Cerebellar cortex (tissue), 1 donor: ENCODE measurements at places on chromosomes 12 and 14.

DNA sequence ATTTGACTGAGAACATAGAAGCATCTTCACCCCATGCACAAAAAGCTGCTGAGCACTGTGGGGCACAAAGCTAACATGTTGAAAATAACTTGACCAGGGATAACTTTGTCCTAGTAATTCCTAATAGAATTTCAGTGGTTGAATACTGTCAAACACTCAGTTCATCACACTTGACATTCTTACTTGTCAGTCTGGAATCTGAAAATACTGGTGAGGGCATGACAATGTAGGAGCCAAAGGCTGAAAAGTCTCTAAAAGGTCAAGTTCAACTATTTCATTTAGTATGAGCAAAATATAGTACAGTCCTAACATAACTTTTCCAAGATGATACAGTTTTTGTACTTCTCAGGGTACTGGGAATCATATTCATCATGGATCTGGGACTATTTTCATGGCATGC, 504.4 kb upstream of the LMO3 start:
- no peak for DNase-seq

GRCh38 chr12:71661977-71662530, 1.6 kb downstream of the ZFC3H1 start:
- DNase-seq = no peak

- DNase-seq = no peak
These were observed 29.1 kb upstream of the KCNK10 start for GRCh38 chr14:88351966-88352691.

- no peak for DNase-seq
These were observed 165.7 kb downstream of the SRGAP1 start for GRCh38 chr12:64010069-64010686.

DNA sequence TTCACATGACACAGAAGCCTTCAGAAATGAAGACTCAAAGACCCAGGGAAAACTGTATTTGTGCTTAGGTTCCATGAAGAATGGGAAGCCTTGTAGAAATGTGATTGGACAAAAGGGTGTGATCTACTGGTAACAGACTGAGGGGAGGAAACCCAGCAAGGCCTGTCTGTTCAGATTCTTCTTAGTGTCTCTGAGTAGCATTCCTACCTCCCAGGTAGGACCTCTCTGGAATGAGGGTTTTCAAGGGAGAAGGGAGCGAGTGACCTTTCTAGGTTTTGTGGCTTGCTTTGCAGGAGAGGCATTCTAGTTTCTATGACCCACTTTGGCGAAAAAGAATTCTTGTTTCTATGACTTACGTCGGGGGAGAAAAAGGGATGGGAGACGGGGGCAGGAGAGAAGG, 401.7 kb downstream of the DPF3 start:
- no peak for DNase-seq

GRCh38 chr12:118467641-118468305, 91.4 kb downstream of the SUDS3 start:
- DNase-seq = no peak

DNA sequence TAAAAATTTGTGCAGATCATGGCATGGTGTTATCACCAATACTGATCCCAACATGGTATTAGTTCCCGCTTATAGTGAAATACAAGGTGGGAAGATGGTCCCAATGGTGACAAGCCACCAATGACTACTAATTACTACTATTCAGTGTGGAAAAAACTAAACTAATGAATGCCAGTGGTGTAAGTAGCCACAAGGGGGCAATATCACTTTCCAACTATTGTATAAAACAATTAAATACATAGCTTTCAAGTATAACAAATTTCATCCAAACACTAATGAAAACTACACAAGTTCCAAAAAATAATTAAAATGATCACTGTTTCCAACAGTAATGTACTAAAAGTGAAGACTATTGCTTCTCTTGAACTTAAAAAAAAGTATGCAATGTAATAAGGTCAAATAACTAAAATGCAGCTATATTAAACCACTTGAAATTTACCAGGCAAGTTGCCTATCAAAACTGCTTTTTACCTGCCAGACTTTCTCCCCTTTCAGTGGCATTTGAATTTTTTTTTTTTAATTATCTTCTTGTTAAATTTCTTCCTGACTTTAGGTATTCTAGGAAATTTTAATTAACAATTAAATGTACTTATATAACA, 58.0 kb downstream of the PAPLN start:
- DNase-seq = peak; percentile 73

GRCh38 chr12:18479256-18479655, 217.9 kb downstream of the PIK3C2G start:
- no peak for DNase-seq

GRCh38 chr12:60935981-60936761, 1324.0 kb upstream of the USP15 start:
- no peak for DNase-seq

- peak; percentile 18 for DNase-seq
These were observed 27.8 kb downstream of the AACS start for GRCh38 chr12:125092872-125093680.

- no peak for DNase-seq
These were observed 10.8 kb downstream of the NAV3 start for GRCh38 chr12:77841521-77841920.

DNA sequence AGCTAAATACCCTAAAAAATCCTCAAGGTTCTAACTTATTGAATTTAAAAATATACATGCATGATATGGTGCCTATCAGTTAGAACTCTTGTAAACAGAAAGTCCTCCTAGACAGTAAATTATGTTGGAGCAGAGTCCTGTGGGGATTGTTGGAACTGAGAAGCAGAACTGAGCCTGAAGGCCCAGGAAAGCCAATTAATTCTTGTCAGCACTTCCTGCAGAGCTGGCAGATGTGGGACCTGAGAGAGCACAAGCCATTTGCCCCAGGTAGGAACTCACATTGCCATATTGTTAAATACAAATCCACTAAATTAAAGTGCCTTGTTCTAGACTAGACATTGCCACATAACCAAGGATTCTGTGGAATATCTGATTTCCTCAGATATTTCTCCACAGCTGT, 117.1 kb downstream of the RTN1 start:
- DNase-seq = peak; percentile 28

DNA sequence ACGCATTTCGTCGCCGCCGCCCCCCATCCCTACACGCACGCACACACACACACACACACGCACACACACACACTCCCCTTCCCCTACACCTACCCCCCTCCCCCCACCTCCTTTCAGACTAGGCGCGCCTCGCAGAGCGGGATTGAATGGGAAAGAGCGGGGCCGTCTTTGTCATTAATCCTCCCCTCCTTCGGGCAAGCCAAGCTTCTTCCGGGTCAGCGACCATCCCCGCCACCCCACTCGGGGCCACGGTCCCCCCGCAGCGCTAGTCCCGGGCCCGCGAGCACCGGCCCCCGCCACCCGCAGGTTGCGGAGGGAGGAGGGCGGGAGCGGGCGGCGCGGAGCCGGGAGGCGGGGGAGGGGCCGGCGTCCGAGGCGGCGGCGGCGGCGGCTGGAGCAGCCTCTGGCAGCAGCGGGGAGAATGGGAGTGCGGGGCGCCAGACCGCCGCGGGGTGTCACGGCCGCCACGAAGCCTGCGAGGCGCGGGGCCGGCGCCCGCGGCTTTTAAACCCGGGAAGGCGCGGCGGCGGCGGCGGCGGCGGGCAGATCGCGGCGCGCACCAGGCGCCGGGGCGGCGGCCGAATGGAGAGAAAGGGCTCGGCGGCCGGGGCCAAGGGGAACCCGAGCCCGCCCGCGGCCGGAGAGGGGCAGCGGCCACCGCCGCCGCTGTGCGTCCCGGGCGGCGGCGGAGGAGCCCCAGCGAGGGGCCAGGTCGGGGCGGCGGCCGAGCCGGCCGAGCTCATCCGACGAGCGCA, at the start of gene TTC9:
TTC9 (plus strand) TSS at position 369 of the 755 bp plus-strand sequence; CDS start at position 583, 214 bp downstream.
- DNase-seq = peak; percentile 13

DNA sequence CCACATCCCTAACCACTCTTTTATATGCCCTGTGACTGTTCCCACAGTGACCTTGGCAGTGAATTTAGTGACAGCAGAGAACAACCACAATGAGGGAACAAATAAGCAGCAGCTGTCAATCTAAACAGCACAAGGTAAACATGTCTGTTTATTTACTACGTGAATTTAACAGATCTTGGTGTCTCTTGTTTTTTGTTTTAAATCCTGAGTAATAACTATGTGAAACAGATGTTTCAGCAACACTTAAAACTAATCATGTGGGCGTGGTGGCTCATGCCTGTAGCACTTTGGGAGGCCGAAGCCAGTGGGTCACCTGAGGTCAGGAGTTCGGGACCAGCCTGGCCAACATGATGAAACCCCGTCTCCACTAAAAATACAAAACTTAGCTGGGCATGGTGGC, 17.0 kb upstream of the CFAP54 start:
- no peak for DNase-seq

GRCh38 chr12:125267114-125267513, 201.9 kb downstream of the AACS start:
- no peak for DNase-seq

- DNase-seq = no peak
These were observed 225.8 kb downstream of the C12orf42 start for GRCh38 chr12:103269946-103270345.

GRCh38 chr12:18476861-18477260, 215.5 kb downstream of the PIK3C2G start:
- DNase-seq = no peak

DNA sequence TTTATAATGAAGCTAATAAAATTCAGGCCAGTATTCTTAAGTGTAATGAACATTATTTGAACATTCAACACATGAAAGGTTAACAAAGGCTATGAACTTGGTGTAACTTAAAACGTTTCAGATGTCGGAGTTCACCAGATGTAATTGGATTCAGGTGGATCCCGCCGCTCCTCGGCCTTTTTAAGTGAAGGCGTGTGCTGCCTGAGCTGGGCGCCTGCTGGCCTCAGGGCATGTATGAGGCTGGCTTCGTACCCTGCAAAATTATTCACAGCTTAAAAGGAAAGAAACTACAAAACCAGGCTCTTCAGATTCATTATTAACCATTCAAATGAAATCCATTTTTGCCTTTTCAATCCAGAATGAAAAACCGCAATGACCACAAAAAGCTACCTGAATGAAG, 69.9 kb downstream of the WIF1 start:
- DNase-seq = no peak

DNA sequence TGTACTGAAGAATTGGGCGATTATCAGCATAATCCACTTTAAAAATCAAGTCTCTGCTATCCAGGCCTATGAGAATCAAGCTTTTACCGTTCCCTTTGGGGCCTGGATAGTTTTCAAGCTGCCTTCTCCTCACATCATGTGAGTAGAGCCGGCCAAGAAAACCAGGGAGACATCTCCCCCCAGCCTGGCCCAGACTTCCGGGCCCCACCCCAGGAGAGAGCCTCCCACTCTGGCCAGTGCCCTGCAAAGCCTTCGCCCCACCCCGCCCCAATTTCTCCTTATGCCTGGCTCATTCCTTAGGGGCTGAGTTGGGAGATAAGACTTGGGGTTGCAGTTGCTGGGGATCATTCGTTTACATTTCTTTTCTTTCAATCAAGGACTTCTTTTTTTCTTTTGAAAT, 1.4 kb upstream of the TMEM132C start:
- DNase-seq = no peak

- no peak for DNase-seq
These were observed 446.8 kb downstream of the AEBP2 start for GRCh38 chr12:19886065-19886464.

- no peak for DNase-seq
These were observed 228.6 kb downstream of the CHST11 start for GRCh38 chr12:104685366-104685765.

DNA sequence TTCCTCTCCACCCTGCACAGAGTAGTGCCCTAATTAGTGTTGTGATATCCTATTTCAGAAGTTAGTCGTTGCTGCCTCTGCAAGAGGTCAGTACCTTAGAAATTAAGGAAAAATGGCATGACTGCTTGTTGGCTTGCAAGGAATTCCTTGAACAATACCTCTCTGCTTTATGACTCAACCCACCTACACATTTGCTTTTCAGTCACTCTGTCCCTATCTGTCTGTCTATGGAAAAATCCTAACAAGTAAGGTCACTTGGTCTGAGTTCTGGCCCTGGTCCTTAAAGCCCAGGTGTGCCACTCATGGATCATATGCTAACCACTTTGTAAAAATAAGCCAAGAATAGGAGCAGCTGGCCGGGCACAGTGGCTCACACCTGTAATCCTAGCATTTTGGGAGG, 116.4 kb upstream of the ATF1 start:
- DNase-seq = no peak

DNA sequence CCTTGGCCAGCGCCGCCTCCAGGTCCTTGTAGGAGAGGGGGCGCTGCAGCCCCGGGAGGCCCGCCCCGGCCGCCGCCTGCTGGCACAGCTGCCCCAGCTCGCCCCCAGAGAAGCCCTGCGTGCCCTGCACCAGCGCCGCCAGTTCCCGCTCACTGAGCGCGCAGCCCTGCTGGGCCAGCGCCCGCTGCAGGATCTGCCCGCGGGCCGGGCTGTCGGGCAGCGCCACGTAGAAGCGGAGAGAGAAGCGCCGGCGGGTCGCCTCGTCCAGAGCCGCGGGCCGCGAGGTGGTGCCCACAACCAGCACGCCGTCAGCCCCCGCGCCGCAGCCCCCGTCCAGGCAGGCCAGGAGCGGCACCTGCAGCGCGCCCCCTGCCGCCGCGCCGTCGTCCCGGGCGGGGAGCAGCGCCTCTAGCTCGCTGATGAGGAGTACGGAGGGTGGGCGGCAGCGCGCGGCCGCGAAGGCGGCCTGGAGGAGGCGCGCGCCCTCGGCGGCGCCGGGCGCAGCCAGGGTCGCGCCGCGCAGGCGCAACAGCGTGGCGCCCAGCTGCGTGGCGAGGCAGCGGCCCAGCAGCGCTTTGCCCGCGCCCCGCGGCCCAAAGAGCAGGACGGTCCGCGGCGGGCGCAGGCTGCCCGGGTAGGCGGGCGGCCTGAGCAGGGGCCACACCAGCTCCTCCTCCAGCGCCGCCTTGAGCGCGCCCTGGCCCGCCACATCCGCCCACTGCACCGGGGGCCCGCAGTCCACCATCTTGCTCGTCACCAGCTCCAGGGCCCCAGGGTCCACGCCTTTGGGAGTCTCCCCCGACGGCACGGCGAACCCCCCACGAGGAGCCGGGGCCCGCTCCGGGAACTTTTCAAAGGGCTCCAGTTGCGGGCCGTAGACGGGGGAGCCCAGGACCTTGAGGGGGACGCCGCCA, 27.7 kb downstream of the FIGNL2 start:
- DNase-seq = peak; percentile 23

DNA sequence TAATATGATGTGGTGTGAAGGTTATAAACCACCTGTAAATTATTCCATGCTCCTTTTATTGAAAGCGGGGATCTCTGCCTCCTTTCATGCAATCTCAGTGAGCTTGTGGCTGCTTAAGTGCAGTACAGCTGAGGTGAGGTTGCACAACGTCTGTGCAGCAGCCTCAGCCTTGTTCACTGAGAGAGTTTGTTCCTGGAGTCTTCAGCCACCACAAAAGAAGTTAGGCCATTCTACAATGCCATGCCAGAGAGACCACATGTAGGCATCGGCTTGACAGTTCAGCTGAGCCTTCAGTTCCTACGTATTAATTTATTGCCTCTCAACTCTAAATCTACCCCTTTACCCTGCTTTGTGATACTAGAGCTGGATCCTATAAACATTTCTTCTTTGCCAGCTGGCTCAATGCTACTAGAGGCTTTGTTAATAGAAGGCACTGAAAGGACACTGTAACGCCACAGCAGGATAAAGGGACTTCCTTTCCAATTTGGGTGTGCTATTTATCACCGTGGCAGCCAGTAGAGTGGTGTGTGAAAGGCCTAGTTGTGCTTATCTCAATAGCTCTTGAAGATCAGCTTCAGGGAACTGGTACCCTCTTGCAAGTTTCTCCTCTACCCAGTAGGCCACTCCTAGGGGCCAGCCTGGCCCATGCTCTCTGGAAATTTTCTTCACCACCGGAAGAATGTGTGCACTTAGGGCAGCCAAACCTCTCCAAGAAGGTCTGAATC, 337.7 kb downstream of the IPO8 start:
- no peak for DNase-seq

- DNase-seq = peak; percentile 97
These were observed 28.7 kb downstream of the FNTB start for GRCh38 chr14:65015391-65015790.
